Left ventricle myocardium inferior (tissue), 1 donor: ENCODE measurements at places on chromosomes 1 and 21.

DNA sequence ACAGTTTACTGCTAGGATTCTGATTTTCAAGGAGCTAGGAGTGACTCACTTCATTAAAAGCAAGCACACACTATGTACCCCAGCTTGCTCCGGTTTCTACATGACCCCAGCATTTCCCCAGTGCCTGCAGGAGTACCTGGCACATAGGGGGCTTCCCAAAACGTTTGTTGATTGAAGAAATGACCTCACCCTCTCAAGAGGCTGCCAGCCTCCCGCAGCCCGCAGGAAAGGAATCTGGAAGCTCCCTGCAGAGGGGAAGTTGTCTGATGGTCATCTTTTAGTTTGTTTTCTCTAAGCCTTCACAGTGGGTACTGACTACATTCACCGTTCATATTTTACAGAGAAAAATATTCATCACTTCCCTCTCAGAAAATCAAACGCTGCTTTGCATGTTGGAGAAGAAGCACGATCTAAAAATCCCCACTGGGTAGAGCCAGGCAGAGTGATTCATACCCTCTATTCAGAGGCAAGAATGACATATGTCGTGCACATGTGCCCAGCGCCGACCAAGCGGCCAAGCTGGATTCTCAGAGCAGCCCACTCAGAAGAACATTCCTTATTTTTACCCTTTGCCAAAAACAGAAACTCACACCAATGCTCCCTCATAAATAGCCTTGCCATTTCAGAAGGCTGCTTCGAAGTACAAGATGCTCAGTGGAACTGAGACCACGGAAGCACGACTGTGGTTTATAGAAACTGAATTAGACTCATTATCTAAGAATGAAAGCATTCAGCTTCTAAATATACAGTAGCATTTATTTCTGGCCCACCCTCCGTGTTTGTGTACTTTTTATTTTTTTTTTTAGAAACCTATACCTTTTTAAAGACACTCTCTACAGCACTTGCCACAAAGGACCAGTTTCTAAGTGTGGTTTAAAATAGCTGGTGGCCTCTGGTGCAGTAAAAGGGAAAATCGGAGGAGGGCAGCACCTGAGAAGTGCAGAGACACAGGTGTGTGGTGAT, 143.2 kb downstream of the MIS18A start:
- no peak for DNase-seq

GRCh38 chr1:243258731-243259130, 2.9 kb downstream of the SDCCAG8 start:
- no peak for DNase-seq

- no peak for DNase-seq
Observed at GRCh38 chr1:56510642-56511021, 68.7 kb downstream of the PLPP3 start.

- no peak for DNase-seq
Observed at GRCh38 chr1:184075055-184076029, 23.8 kb downstream of the TSEN15 start.

DNA sequence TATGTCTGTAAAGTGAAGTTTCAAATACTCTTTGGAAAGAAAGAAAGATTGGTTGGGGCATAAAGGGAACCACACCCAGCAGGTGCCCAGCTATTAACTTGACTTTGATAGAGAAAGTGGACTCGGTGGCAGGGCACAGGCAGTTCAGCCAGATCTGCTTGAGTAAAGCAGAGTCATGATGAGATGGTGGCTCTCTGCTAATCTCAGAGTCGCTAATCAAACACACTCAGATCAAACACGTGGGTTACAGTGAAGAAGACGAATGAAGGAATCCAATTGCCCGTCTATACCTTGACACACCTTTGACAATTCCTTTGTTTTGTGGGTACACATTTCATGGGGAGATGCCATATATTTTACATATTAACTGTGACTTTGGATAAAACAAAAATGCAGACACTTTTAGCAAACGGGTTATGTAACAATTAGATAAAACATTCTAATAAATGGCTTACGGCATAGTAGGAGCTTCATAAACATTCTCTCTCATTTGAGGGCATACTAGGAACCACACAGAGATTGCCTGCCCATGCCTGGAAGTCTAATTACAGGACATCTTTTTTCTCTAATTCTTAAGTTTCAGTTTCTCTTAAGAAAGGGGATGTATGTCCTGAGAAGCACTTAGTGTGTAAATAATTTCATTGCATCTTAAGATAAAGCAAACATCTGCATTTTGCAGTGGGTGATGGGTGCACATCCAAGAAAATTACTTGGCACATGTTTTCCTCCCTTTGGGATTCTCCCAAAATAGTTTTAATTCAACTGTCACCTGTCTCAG, 7.2 kb downstream of the CBR1 start:
- no peak for DNase-seq

- DNase-seq = peak; percentile 80
Observed at GRCh38 chr1:92298573-92299476, at the start of the genes GLMN and RPAP2. Gene GLMN (minus strand): TSS chr1:92298987. CDS start chr1:92297999, 988 bp downstream. Gene RPAP2 (plus strand): TSS chr1:92299059. CDS start chr1:92299074, 15 bp downstream.

DNA sequence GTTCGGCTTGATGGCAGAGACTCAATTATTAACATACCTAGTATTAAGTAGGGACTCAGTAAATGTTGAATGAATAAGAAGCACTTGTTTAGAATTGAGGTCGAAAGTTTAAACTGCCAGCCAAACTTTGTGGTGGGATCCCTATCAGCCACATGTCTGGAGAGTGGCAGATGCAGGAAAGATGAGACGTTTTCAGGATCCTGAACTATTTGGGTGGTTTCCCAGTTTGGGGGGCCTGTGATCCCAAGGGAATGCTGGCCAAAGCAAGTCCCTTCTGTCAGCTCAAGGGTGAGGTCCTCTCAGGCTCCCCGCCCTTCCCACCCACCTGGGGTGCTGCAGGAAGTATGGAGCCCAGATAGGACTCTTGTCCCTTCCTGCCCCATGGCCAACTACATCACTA, 38.6 kb downstream of the KCNC4 start:
- DNase-seq = no peak

DNA sequence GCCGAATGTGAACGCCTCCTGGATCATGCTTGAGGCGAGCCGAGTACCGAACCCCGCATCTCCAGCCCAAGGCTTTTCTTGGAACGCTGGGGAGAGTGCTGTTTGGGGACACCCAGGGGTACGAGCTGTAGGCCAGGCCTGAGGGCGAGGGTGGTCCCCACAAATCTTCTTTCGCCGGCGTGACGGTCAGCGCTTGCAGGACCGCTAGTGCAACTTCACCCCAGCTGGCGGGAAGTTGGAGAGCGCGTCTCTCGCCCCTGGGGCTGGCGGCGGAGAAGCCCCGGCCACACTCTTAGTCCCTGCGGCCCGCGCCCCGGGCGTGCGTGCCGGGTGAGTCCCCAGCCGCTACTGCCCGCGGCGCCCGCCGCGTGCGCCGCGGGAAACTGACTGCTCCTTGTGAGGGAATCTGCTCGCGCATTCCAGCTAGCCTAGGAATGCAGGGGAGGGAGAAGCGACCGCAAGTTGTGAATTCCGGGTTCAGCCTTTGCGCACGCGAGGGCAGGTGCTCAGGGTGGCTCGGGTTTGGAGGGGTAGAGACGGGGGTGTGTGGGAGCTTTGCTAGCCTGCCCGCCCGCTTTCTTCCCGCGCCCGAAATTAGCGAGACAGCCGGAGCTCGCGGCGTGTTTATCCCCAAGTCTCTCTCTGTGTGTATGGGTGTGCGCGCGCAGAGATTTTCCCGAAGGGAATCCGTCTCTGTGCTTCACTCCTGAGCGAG, 884 bp downstream of the LHX4 start:
- no peak for DNase-seq

- no peak for DNase-seq
Observed at GRCh38 chr1:13766592-13767564, 66.9 kb downstream of the PRDM2 start.

- DNase-seq = peak; percentile 11
Observed at GRCh38 chr21:45323487-45324311, 36.0 kb upstream of the POFUT2 start.

DNA sequence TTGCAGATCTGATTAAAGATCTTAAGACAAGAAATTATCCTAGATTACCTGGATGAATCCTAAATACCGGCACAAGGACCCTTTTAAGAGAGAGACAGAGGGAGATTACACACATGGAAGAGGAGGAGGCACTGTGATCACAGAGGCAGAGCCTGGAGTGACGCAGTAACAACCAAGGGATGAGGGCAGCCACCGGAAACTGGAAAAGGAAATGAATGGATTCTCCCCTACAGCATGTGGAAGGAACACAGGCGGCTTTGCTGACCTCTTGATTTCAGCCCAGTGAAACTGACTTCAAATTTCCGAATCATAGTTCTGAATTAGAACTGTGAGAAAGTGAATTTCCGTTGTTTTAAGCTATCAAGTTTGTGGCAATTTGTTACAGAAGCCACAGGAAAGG, 50.2 kb upstream of the IVNS1ABP start:
- no peak for DNase-seq

DNA sequence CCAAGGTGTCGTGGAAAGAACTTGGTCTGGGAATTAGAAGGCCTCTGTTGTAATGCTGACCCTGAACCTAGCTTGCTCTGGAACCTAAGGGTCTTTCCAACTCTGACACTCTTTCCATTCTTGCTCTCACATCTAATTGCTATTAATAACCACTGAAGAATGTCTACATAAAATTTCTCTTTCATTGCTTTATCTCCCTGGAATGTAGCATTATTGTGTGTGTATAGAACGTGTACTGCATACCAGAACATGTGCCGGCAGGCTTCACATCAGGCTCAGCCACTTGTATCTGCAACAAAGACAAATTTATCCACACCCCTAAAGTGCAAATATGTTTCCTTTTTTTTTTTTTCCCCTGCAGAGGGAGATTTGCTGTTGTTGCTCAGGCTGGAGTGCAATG, 13.9 kb upstream of the LAX1 start:
- no peak for DNase-seq

- DNase-seq = peak; percentile 72
Observed at GRCh38 chr1:230426246-230427093, at the start of gene PGBD5. Gene PGBD5 (minus strand): TSS chr1:230426332. CDS start chr1:230425928, 404 bp downstream.

- no peak for DNase-seq
Observed at GRCh38 chr1:12420171-12420570, 190.3 kb downstream of the VPS13D start.

DNA sequence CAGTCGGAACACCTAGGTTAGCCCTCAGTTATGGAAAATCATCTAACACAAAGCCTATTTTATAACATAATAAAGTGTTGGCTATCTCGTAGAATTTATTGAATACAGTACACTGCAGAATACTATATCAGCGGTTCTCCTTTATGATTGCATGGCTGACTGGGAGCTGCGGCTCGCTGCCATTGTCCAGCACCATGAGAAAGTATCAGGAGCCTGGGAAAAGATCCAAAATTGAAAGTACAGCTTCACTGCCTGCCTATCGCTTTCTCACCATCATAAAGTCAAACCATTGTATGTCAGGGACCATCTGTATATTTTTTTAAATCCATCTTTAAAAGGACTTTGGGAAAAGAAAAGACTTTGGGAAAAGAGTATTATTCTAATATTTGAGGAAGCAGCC, 111.9 kb upstream of the RAVER2 start:
- DNase-seq = no peak

GRCh38 chr1:160953030-160953429, 1.6 kb downstream of the ITLN2 start:
- no peak for DNase-seq

- DNase-seq = no peak
Observed at GRCh38 chr1:23194119-23194984, 22.9 kb downstream of the HTR1D start.

DNA sequence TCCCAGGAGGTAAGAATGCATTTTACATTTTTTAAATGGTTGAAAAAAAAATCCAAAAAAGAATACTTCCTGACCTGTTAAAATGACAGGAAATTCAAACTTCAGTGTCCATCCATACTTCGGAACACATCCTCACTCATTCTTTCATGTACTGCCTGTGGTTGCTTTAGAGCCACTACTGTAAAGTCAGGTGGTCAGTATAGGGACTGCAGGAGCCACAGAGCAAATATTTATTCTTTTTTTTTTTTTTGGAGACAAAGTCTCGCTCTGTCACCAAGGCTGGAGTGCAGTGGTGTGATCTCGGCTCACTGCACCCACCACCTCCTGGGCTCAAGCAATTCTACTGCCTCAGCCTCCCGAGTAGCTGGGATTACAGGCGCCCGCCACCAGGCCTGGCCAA, 124.7 kb downstream of the CLIC6 start:
- no peak for DNase-seq

GRCh38 chr21:41092312-41092711, 75.6 kb upstream of the BACE2 start:
- DNase-seq = no peak

GRCh38 chr1:201598396-201598795, 59.5 kb downstream of the NAV1 start:
- DNase-seq = no peak

- peak; percentile 55 for DNase-seq
Observed at GRCh38 chr1:942864-943533, 16.1 kb downstream of the NOC2L start.

DNA sequence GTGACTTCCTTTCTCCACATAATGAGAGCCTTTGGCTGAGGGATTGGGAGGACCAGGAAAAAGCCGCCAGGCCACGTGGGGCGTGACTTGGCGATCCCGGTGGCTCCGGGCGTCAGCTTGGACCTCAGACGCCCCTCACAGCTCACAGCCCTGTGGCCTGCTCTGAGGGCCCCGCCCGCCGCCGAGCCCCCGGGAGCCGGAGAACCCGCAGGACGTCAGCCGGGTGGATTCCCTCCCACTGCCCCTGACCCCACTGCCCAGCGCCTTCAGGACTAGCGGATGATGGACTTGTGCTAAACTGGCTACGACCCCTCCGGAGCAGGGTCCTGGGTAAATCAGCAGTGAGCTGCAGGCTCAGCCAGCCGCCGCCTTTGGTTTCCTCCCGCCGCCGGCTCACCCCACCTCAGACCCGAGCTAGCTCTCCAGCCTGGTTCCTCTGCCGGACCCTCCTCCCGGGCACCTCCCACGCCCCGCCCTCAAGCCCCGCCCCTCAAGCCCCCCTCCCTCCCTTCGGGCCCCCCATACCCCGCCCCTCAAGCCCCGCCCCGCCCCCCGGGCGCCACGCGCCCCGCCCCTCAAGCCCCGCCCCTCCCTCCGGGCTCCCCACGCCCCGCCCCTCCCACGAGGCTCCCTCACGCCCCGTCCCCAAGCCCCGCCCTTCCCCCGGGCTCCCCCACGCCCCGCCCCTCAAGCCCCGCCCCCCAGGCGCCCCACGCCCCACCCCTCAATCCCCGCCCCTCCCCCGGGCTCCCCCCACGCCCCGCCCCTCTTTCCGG, 10.0 kb upstream of the FAAP20 start:
- DNase-seq = peak; percentile 86

- DNase-seq = no peak
Observed at GRCh38 chr1:46452931-46453325, 36.7 kb upstream of the DMBX1 start.

DNA sequence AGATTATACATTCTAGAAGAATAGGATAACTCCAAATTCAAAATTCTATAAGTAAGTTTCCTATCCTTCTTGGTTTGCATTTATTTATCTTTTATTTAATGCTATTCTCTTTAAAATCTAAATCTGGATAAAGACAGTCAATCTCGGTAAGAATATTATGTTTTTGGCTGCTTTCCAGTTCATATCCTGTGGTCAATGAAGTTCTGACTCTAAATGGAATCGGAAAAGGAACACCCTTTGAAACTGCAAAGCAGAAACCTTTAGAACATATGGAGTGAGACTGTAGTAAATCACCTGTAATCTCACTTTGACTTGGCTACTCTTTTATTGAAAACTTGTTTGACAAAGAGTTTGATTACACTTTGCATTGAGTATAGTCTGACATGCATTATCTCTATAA, 85.2 kb downstream of the KIFAP3 start:
- no peak for DNase-seq

- DNase-seq = no peak
Observed at GRCh38 chr1:3065396-3065795, 3.6 kb upstream of the PRDM16 start.

GRCh38 chr1:82465024-82465423, 664.3 kb downstream of the ADGRL2 start:
- DNase-seq = no peak
